ENCODE measurements at places on chromosomes 3 and 15. TPM values are rescaled to one million over a fixed set of nuclear protein-coding genes. Genes with fewer than 3 reads are reported as not detected.

DNA sequence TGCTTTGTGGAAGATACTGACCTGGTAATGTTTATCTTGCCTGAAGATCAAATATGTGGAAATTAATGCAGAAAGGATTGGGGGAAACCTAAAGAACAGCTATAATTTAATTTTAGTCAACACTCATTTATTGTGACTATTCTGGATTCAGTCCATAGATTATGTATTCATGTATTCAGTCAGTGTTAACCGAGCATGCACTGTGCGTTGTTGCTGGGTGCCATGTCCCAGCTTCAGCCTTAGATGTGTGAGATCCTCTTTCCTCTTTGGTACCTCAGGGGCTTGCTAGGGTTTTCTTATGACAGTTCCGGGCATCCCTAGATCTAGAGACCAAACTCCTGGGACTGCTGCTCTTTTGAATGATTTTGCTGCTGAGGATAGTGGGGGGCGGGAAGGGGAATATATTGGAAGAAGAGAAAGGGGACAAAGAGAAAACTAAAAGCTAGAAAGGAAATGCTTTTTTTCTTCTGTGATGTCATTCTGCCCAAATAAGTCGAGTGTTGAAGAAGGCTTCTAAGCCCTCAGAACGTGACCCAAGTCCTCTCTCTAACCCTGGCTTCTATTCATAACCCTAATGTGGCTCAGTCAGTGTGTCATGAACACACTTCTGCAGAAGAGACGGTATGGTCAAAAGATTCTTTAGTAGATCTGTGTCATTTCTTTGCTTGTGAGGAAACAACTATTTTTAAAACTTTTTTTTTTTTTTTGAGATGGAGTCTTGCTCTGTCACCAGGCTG is 33.5 kb downstream of the STARD9 start:
- no peak for DNase-seq

DNA sequence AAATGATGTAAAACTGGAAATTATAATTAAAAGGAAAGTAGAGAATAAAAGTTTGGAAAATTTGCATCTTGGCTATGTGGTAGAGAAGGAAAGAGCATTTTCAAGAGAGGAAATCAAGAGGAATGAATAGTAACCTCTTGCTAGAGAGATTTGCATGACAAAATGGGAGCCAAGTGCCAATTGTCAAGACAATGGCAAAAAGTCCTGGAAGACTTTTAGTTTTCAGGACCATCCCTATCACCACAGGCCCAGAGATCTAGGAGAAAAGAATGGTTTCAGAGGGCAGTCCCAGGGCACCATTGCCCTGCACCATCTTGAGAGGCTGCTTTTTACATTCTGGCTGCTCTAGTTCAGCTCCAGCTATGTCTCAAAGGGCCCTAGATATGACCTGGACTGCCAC is 1427.6 kb downstream of the ZPLD1 start:
- no peak for DNase-seq

- DNase-seq: no peak
Observed at GRCh38 chr3:196472286-196472685, 31.3 kb downstream of the RNF168 start.

- no peak for DNase-seq
Observed at GRCh38 chr3:155641956-155642355, 102.9 kb downstream of the PLCH1 start.

DNA sequence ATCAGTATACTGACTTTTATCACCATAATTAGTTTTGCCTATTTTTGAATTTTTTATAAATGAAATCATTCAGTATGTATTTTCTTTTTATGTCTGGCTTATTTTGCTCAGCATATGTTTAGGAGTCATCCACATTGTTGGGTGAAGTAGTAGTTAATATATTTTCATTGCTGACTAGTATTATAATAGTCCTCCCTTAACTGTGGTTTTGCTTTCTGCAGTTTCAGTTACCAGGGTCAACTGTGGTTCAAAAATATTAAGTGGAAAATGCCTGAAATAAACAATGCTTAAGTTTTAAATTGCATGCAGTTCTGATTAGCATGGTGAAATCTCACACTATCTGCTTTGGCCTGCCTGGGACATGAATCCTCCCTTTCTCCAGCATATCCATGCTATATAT is 39.5 kb upstream of the PRR23C start:
- no peak for DNase-seq

DNA sequence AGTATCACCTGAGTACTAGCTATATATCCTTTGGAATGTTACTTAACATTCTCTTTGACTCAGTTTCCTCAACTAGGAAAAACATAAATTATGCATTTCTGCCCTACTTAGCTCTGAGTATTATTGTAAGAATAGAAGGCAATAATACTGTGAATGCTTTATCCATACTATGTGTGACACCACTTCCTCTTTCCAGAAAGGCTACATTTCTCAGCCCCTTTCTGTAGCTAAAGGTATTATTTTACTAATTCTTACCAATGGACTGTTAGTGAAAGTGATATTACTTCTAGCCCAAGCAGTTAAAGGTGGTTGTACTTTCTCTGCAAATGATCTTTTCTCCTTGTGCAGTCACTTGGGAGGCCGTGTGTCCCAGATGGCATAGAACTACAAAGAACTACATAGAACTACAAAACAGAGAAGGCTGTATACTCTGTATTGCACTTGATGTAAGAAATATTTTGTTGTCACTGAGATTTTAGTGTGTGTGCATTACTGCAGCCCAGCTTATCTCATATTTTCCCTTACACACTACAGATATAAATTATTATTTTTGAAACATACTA is 35.1 kb downstream of the MYH15 start:
- DNase-seq: no peak

- DNase-seq: no peak
Observed at GRCh38 chr15:97955529-97955928, 5.0 kb upstream of the ARRDC4 start.

GRCh38 chr15:80480909-80481308 is 76.7 kb downstream of the ARNT2 start:
- DNase-seq: peak; percentile 84

DNA sequence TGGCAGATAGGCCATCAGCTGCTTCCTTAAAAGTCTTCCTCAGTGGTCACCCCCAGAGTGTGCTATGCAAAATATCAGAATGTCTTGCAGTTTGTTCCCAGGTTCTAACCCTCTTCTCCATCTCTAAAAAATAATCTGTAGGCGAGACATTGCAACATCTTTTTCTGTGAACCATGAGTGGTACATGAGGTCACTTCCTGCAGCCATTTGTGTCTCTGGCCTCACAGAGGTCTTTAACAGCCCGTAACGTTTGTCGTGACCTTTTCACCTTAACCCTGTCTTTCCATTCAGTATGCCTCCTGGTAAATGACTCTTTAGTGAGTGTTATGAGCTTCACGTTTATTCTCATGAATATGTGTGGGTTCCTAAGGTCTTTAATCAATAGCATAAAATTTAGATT is 145.4 kb downstream of the KLHL25 start:
- DNase-seq: peak; percentile 72

DNA sequence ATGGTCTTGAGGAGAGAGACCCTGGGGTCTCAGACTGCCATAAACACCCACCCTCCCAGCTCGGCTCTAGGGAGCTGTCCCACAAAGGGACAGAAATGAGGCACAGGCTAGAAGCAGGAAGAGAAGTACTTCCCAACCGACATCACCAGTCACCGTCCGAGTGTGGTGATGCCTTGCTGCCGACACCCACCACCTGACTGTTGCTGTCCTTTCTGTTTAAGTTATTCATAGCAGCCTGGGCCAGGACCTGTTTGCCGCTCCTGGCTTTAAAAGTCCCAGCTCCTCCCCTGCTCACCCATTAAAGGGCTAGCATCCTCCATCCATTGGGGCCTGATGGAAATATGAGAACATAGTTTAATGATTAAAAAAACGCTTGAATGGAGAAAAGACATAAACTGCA is 13.2 kb upstream of the SPG11 start:
- no peak for DNase-seq

The C2CD4B gene
- 6.2 TPM for polyA plus RNA-seq

The PRR20G gene
- not detected for polyA plus RNA-seq

The GOLGA8N gene
- 16.6 TPM for polyA plus RNA-seq

The ALPK3 gene
- polyA plus RNA-seq: 57.8 TPM

The SACM1L gene
- 30.7 TPM for polyA plus RNA-seq

The ESYT3 gene
- 14.6 TPM for polyA plus RNA-seq

The SLC28A2 gene
- 0.65 TPM for polyA plus RNA-seq

All from muscle of leg (tissue), 16 donors.